ENCODE measurements at places on chromosomes 7 and 10.

- H3K36me3 ChIP-seq: no peaks in the 10 kb centered on the region
- no peaks in the 10 kb centered on the region for H3K4me1 ChIP-seq
- H3K27ac ChIP-seq: no peak overlapping the region
- no peak overlapping the region for H3K4me3 ChIP-seq
- H3K27me3 ChIP-seq: no peaks in the 10 kb centered on the region
Observed at GRCh38 chr10:123250640-123251039, 96.4 kb downstream of the BUB3 start.

DNA sequence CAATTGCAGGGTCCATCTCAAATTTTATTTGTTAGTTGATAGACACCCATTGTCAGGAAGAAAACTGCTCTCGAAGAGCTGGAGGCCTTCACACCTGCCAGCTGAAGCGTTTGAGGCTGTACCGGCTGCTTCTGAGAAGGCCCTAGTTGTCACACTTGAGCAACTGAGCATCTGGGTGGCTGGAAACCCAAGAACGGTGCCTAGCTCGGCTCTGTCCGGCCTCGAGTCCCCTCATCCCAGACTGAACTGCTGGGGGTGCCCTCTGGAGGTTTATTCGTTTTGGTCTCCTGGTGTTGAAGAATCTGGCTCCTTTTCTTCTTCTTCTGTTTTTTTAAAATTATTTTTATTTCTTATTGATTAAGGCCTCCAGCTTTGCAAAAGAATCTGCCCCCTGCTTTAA lies 59.3 kb upstream of the EXOC6 start:
- H3K27me3 ChIP-seq: no peaks in the 10 kb centered on the region
- H3K4me3 ChIP-seq: no peak overlapping the region
- DNase-seq: no peak
- H3K36me3 ChIP-seq: no peaks in the 10 kb centered on the region
- H3K27ac ChIP-seq: no peak overlapping the region
- no peaks in the 10 kb centered on the region for H3K4me1 ChIP-seq

DNA sequence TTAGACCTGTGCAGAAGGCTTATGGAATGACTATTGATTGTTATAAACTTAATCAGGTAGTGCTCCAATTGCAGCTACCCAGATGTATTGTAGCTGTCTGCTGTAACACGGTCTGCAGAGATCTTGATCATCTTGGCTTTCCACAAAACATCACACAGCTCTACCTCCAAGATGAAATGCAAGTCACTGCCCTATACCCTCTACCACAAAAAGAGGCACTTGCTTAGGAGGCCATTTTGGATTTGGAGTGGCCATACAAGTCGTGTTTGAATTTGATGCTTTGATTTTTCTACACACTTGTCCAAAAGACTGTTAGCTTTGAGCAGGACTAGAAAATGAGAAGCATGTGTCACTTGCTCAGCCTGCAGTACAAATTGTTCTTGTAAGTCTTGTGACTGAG lies 377.2 kb downstream of the TNS3 start:
- H3K4me3 ChIP-seq: no peak overlapping the region
- H3K4me1 ChIP-seq: no peaks in the 10 kb centered on the region
- no peaks in the 10 kb centered on the region for H3K36me3 ChIP-seq
- H3K27ac ChIP-seq: no peak overlapping the region
- no peak for DNase-seq

GRCh38 chr7:124162667-124163066 lies 129.8 kb upstream of the TMEM229A start:
- no peak overlapping the region for H3K27ac ChIP-seq
- H3K4me3 ChIP-seq: no peak overlapping the region
- H3K27me3 ChIP-seq: no peaks in the 10 kb centered on the region
- H3K36me3 ChIP-seq: no peaks in the 10 kb centered on the region

Data from aorta (tissue), 5 donors.